ENCODE measurements at places on chromosomes 2 and 18. TPM values are rescaled to one million over a fixed set of nuclear protein-coding genes. Genes with fewer than 3 reads are reported as not detected.

The FAM124B gene
- 1.3 TPM for total RNA-seq

The SULT1C2 gene
- total RNA-seq, result 0.24 TPM

The PLCL1 gene
- 19.1 TPM for total RNA-seq

The AMER3 gene
- not detected for total RNA-seq

The DSC1 gene
- 52.4 TPM for total RNA-seq

The STAT4 gene
- total RNA-seq, result 22.9 TPM

All from left cardiac atrium (tissue), 4 donors.